ENCODE measurements at places on chromosomes 3 and 15.
A peak's percentile ranks its signal among the peaks of the same experiment; 100 is the strongest.

GRCh38 chr15:65068403-65068788, 605 bp upstream of the RASL12 start:
- no peak for DNase-seq

DNA sequence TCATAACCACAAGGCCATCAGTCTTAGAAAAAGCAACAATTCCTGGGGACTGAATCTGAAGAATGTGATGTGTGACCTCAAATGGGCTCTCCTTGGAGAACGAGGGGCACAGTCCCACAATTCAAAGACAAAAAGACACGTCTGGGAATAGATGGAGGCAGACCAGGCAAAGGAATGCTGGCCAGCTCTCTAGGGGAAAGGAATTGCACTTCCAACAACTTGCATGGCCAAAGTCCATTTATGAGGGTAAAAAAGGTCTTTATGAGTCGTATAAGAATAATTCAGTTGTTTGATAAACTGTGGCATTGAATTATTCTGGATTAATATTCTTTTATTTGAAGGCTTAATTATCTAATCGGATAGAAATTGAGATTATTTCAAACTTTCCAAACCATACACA, 180.5 kb upstream of the FEZF2 start:
- no peak for DNase-seq

DNA sequence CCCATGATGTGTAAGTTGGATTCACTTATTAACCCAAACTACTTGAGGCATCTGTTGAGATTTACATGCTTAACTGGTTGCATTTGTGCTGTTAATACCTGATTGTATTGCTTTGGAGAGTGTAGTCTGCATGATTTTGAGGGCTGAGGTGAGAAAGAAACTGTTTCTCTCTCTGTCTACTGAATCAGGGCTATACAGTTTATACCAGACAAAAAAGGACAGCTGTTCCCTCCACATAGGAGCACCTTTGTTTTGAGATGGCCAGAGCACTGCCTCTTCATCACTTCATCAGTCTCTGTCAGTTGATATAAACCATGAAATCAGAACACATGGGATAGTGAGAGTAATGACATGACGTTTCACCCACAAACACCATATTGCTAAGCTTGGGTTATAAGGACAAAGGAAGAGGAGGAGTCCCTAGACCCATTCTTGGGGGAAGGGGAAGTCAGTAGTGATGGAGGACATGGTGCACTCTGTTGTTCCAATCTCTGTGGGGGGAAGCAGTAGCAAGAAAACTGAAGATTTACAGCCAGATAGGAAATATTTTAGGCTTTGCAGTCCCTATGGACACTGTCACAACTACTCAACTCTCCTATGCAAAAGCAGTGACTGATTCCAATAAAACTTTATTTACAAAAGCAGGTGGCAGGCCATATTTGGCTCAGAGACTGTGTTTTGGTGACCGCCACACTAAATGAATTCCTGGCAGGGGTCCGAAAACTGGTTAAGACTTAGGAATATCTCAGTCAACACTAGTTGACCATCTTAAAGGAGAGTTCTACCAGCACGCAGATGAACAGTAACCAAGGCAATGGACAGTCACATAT, 123.9 kb upstream of the NR2E3 start:
- DNase-seq = no peak

DNA sequence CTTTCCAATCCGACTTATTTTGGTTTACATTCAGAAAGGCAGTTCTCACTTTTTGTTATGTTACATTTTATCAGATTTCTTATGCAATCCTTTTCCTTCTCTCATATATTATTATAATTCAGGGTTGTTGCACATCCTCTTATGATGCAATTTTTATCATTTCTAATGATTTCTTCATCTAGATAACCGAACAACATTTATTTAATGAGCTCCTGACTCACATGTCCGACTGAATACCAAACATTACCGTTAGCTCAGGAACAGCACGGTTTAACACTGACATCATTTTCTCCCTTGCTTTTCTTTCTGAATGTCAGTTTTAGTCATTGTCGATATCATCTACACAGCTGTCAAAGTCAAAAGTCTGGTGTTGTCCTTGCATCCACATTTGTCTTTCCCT, 199.2 kb downstream of the BCHE start:
- no peak for DNase-seq

DNA sequence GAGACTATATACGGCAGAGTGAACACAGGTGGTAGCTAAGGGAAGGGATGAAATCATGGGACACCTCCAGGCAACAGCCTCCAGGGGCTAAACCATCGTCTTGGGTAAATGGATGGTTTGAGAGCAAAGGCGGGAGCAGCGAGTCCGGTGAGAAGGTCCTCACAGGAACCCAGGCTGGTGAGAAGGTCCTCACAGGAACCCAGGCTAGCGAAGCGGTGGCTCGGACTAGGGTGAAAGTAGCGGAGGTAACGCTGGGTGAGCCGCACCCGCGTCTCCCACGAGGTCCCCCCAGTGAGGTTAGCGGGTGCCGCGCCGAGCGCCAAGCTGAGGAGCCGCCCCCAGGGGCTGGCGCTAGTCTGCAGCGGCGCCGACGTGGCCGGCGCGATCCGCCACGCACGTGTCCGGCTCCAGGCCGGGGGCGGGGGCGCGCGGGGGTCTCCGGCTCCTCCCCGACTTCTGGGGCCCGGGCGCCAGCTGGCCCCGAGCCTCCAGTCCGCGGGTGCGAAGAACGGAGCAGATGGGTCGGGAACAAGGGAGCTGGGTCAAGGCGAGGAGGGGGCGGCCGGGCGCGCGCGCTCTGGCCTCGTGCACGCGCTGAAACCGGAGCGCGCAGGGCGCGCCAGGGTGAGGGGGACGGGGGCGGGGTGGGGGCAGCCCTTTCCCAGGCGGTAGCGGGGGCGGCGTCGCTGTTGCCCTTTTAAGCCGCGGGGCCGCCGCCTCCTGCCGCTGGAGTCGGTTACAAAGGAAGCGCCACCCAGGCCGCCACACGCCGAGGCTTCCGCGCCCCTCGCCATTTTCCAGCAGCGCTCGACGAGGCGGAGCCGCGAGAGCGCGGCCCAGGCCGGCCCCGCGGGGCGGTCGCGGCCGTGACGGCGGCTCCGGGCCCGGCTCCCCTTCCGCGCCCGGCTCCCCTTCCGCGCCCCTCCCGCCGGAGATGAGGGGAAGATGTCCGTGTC, at the start of gene UBE2Q2:
Gene UBE2Q2, plus strand, starts transcription at position 726 of the 956 bp plus-strand sequence. Its CDS starts 220 bp downstream, at position 946.
- peak; percentile 86 for DNase-seq
